ENCODE measurements at places on chromosomes 16 and 17.

DNA sequence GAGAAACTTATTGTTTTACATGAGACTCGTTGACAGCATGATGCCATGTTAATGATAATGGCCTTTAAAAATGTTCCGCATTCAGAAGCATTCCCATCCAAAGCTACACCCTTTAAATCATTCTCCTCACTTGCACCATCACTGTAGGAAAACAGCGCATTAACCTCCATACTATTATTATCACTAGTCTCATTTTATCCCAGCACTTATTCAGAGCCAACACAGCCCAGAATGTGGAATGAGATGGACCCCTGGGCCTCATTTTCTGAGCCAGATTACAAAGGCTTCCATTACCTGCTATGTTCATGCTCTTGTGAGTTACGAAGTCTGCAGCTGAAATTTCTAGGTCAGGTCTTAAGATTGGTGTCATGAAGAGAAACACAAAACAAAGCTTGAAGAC, 159.4 kb downstream of the HS3ST3A1 start:
- no peak for DNase-seq

DNA sequence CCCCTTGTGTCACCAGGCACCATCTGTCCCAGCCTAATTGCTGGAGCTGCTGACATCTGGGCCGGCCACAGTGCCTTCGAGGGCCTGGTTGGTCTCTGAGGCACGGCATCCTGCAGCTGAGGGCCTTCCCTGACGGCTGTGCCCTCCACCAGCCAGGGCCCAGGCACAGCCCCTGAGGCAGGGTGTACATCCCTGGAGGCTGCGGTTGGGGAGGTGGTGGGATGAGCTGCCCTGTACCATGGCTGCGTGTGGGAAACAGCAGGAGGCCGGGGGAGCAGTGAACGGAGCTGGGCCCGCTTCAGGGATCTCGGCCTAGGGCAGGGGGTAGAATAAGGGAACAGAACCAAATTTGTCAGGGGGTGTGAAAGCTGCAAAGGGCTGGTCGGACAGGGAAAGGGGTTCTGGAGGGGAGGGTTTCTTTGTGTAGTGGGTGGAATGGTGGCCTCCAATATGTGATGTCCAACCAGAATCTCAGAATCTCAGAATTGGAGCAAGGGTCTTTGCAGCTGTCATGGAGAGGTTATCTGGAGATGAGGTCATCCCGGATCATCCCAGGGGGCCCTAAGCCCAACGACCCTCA, 10.0 kb upstream of the SLC38A10 start:
- no peak for DNase-seq

DNA sequence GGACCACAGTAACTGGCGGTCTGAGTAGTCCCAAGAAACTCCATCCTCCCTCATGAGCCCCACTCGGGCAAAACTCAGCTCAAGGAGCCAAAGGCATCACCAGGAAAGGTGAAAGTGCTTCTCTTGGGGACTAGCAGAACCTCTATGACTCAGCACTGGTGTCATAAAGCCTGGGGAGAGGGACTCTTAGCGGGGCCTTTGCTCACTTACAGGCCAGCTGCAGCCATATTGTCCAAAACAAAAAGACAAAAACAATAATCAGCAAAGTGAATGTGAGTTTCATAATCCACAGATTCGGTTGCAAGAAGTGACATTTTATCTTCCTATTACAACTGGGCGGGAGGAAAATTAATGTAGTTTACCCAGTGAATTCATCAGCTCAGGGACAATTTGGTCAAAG, at the start of gene TEKT5:
TSS of gene TEKT5 (minus strand) at position 101 of the 400 bp plus-strand sequence. CDS start at position 44, 57 bp downstream.
- no peak for DNase-seq

GRCh38 chr17:82042649-82043048, 5.2 kb upstream of the DCXR start:
- no peak for DNase-seq

GRCh38 chr16:53896722-53897121, 192.8 kb downstream of the FTO start:
- no peak for DNase-seq

DNA sequence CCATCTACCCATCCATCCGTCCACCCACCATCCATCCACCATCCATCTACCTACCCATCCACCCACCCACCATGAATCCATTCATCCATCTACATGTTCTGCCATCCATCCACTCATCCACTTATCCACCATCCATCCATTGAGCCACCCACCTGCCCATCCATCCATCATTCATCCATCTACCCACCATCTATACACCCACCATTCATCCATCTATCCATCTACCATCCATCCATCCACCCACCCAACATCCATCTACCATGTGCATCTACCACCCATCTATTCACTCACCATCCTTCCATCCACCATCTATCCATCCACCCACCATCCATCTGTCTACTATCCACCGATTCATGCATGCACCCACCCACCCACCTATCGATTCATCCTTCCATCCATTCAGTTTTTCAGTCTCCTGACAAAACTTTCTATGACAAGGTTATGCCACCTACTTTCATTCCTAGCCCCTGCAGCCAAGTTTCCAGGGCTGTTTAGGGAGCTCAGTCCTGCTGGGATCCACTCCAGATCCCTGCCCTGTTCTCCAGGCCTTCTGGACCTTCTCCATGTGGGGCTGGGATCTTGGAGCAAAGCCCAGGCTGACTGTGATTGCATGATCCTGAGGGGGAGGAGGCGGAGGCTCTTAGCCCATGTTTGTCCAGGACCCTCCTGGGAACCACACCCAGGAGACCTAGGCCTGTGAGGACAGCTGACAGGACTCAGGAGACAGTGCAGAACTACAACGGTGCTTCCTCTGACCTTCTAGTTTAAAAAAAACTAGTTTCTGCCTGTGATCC, 27.4 kb downstream of the BCO1 start:
- DNase-seq: no peak

GRCh38 chr17:7576432-7576937, 3.0 kb upstream of the CD68 start:
- no peak for DNase-seq

GRCh38 chr16:87062569-87063442, 254.4 kb downstream of the C16orf95 start:
- DNase-seq: peak; percentile 64

- DNase-seq: no peak
Observed at GRCh38 chr17:6712058-6712853, 913 bp downstream of the SLC13A5 start.

- DNase-seq: no peak
Observed at GRCh38 chr17:80759377-80759673, 214.7 kb downstream of the RPTOR start.

- DNase-seq: no peak
Observed at GRCh38 chr17:82390860-82391435, 19.4 kb downstream of the UTS2R start.

GRCh38 chr17:77814091-77814772, 144.3 kb upstream of the TNRC6C start:
- no peak for DNase-seq

DNA sequence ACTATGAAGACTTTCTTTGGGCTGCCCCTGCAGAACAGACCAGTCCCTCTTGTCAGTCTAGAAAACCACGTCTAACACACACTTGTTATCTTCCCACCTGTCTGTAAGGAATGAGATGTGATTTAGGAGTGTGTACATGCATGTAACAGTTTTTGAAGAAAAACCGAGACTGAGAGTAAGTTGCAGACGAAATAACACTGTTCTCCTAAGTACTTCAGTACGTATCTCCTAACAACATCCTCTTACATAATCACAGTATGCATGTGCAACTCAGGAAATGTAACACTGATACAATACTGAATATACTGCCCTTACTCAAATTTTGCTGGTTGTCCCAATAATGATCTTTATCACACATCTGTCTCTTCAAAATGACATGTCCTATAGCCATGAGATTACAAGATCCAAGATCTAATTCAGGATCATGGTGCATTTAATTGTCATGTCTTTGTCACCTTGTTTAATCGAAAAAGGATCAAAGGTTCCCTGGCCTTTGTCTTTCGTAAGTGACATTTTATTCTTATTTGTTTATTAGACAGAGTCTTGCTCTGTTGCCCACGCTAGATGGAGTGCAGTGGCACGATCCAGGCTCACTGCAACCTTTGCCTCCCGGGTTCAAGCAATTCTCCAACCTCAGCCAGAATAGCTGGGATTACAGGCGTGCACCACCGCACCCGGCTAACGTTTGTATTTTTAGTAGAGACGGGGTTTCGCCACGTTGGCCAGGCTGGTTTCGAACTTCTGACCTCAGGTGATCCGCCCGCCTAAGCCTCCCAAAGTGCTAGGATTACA, 25.6 kb downstream of the CREBBP start:
- peak; percentile 43 for DNase-seq

- DNase-seq: no peak
Observed at GRCh38 chr17:34499576-34499975, 79.8 kb upstream of the TMEM132E start.

GRCh38 chr17:65093930-65094329, 37.4 kb upstream of the GNA13 start:
- no peak for DNase-seq

DNA sequence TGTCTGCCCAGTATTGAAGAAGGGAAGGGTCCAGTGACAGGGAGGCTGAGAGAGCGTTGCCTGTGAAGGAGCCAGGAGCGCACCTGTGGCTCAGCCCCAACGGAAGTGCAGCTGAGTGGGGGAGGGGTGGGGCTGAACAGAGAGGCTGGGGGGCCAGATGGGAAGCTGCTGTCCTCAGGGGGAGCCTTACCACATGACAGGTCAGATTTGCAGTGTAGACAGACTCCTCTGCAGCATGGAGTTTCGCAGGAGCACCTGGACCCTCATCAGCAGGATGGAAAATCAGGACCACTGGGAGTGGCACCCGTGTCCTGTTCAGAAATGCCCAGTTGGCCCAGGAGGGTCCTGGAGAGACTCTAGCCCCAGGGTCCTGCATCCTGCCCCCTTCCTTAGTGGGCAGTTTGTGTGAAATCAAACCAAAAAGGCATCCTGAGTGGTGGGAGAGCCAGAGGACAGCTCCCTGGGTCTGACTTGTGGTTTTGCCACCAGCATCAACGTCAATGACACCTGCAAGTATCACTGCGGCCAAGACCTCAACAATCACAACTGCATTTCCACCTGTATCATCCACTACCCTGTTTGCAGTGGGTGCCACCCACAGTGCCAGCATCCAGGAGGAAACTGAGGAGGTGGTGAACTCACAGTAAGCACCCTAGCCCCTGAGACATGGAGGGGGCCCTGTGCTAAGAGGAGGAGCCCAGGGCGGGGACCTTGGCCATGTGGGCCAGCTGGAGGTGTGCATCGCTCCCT, 7.8 kb downstream of the CD300A start:
- DNase-seq: no peak

DNA sequence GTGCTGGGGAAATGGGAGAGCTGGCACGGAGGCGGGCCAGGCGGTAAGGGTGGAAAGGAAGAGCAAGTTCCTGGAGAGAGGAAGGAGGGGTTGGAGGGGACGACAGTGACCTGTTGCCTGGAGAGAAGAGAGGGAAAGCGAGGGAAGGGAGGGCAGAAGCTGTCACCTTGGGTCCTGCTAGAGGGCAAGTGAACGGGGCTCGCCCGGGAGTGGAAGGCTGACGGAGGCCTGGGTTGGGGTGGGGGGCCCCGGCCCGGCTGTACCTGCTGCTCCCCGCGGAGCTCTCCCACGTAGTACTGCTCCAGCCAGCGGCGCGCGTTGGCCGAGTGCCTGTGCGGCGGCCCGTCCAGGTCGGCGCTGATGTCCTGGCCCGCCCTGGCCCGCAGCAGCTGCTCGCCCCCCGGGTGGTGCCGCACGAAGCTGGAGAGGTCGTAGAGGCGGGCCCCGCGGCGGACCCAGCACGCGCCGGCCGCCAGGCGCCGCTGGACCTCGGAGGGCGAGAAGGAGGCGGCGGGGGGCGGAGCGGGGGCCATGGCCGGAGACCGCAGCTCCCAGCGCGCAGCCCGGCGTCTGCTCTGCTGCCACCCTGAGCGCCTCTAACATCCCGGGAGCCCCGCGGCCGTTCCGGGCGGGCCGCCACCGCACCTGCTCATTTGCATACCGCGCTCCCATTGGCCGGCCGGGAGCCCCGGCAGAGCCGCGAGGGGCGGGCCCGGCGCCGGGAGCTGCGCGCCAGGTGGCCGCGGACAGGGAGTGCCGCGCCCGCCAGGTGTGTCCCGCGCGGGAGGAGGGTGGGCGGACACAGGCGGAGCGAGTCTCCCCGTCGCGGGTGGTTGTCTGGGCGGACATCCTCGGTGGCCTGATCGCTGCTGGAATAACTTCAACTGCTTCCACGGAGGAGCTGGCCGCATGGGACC, at the start of gene FA2H:
TSS of gene FA2H (minus strand) at position 598 of the 917 bp plus-strand sequence. CDS start at position 533, 65 bp downstream.
- DNase-seq: peak; percentile 39

- DNase-seq: no peak
Observed at GRCh38 chr17:82943751-82944150, 103.9 kb upstream of the ZNF750 start.

DNA sequence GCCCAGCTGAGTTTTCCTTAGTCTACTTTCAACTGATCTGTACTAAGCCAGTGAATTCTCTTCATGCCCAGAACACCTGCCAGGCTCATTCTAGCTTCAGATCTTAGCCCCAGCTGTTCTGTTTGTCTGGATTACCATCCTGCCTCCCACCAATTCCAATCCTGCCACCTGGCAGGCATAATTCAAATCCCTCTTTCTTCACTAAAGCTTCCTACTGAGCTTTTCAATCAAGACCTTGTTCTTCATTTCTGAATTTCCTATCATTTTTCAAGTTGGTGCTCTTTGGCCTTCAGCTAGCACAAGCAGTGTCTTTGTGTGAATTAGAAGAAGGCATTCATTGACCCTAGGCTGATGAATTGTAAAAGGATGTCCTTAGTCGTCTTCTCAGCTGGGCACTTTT, 357.6 kb downstream of the UTP18 start:
- DNase-seq: no peak

GRCh38 chr17:72090108-72090507, 30.7 kb upstream of the SOX9 start:
- DNase-seq: peak; percentile 13

DNA sequence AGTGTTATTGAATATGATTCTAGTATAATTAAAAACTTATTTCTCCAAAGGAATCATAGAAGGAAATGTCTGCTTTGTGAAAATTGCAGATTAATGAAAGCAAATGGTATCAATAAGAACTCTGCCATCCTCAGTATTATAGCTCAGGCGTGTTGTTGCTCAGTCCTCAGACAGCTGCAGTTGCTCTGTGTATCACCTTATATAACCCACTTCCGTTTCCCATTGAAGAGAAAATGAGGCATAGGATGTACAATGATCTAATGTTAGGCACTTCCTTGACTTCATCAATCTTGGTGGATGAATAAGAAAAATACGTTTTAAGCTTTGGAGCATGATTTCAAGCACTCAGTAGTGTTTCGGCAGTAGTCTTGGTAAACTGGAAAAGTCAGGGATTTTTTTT, 14.1 kb downstream of the MFSD11 start:
- no peak for DNase-seq

DNA sequence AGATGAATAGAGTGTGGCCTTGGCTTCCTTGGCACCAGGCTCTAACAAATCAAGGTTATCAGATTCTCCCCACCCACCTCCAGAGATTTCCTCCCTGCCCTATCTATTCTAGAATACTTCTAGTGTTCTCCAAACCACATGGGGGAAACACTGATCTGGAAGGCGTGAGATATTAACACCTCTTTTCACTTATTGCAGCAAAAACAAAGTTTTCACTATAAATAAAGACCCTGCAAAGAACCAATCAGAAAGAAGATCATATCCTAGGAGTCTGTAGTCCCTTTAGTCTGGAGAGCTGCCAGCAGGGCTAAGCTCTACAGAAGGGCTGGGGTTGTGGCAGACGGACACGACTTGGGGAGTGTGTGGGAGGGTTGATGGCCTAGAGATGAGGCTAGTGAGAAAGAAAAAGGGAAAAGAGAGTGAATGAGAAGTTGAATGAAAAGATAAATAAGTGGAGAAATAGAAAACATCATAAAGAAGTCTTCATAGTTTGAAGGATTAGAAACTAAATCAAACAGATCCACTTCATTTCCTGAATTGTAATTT, 8.6 kb upstream of the SKAP1 start:
- no peak for DNase-seq

Measured in mesenchymal stem cell (in vitro differentiated cells and primary cell).